Small intestine (tissue), 16 donors: ENCODE measurements at places on chromosomes 3 and 15.

DNA sequence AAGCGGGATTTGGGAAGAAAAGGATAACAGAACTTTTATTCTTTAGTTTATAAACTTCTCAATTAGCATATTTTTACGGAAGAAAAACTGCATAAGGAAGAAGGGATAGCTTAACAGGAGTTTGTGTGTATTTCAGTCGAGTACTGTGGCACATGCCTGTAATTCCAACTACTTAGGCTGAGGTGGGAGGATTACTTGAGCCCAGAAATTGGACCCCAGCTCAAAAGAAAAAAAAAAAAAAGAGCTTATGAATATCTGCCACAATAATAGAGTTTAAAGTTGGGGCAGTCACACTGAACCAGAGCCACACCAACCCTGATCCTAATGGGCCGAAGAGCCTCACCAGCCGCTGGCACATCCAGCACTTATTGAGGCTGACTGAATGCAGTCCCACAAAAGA lies 31.1 kb downstream of the CHAC1 start:
- DNase-seq: no peak

DNA sequence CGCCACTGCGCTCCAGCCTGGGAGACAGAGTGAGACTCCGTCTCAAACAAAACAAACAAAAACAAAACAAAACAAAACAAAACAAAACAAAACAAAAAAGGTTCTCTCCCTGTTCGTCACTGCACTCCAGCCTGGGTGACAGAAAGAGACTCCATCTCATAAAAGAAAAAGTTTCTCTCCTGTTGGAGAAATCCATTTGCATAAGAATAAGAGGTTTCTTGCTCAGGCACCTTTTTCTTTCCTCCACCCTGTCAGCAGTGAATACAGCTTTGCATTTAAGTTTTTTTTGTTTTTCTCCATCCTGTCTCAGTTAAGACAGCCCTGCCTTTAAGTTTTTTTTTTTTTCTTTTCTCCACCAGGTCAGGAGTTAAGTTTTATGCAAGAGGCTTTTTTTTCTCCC lies 109.5 kb downstream of the DPH6 start:
- no peak for DNase-seq

DNA sequence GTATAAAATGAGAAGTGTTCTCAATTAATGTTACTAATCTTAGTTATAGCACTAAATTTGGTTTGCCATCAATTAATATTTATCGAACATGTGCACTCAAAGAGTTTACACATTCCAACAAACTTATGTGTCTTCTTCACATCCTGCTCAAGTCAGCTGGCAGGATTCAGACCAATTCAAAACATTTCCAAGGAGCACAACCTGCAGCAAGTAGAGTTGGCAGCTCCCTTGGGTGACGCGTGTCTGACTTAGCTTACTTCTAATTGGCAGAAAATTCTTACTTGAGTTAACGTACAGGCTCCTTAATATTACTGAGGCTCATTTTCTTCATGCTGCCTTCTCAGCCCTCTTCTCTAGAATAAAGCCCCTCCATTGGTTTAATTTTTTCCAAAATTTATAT lies 110.4 kb upstream of the PFN2 start:
- no peak for DNase-seq

GRCh38 chr15:62549345-62549970 lies 384.4 kb upstream of the C2CD4B start:
- peak; percentile 60 for DNase-seq

DNA sequence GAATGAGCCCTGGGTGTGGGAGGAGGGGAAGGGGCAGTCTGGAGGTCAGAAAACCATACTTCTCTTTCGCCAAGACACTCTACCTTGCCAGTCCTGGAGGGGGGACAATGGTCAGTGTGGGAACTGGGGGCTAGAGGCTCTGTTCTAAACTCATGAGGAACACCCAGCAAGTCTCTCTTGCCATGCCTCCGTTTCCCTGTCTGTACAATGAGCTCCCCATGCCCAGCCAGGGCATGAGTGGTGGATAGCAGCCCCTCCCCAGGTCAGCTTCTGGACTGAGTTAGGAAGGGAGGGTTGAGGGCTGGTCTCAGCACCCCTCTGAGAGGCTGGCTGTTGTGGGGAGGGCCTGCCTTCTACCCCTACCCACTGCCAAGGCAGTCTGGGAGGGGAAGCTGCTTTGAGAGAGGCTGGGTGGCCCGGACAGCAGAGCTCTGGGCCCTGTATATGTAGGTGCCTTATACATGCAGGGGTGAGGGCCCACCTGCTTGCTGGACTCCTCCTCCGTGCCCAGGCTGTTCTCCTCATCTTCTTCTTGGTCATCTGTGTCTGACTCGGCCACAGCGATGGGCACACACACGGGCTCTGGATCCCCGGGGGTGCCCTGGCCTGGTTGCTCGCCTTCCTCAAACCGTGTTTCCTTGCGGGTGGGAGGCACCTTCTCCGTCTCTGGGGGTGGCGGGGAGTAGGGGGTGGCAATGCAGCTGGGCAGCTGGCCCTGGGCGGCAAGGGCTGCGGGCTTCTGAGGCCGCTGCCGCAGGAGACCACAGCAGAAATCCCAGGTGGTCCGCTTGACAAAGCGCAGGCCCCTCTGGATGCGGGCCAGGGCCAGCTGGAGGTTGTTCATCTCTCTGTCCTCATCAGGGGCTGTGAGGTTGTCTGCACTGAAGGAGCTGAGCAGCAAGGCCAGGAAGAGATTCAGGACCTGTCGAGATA lies 68.8 kb downstream of the SCN5A start:
- DNase-seq: no peak

GRCh38 chr15:99719096-99719541 lies 14.1 kb downstream of the LYSMD4 start:
- no peak for DNase-seq

DNA sequence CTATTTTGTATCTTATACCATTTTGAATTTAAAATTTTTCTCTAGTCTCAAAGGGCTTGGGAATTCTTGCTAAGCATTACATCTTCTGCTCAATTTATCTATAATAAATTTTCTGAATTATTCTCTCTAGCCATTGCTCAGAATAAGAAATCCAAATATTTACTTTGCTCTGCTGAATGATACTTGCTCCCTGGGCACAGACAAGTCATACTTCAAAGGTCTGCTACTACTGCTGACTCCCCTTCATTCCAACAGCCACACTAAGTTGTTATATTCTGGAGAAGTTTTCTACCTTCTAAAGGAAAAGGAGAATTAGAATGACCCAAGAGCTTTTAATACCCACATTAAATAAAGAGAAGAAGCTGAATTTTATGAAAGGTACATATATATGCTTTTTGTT lies 460.3 kb upstream of the ZNF717 start:
- DNase-seq: no peak

DNA sequence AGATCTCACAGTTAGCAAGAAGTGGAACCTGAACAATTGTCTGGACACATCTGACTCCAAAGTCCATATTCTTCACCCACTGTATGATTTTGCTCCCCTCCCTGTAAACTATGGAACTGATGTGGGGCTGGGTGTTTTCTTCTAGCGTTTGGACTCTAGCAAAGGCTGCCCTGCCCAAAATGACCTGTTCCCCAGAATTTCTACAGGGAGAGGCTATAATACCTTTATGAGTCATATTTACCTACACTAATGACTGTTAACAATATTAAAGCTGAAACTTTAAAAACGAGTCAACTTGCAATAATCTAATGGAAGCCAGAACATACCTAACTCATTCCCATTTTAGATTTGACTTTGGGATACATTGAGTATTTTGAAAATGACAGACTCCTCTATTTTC lies 531.2 kb upstream of the CFAP20DC start:
- peak; percentile 15 for DNase-seq

- no peak for DNase-seq
Measured at GRCh38 chr3:114680299-114680698, 386.5 kb downstream of the TIGIT start.

- DNase-seq: peak; percentile 26
Measured at GRCh38 chr3:195441992-195442572, 738 bp downstream of the ACAP2 start.

GRCh38 chr3:98806521-98806920 lies 43.4 kb downstream of the ST3GAL6 start:
- DNase-seq: no peak

DNA sequence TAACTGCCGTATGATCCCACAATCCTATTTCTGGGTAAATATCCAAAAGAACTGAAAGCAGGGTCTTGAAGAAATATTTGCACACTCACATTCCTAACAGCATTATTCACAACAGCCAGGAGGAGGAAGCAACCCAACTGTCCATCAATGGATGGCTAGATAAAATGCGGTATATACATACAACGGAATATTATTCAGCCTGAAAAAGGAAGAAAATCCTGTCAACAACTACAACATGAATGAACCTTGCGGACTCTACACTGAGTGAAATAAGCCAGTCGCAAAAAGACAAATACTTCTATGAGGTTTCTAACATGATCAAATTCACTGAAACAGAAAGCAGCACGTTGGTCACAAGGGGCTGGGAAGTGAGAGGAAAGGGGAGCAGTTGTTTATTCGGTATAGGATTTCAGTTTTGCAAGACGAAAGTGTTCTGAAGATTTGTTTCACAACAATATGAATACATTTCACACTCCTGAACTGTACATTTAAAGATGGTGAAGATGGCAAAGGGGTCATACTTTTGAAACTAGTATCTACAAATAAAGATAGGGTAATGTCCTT lies 6.2 kb downstream of the DLG1 start:
- DNase-seq: no peak

- no peak for DNase-seq
Measured at GRCh38 chr3:71753701-71754609, at the start of gene GPR27. GPR27 (plus strand) TSS chr3:71753855; CDS start chr3:71754050, 195 bp downstream.

DNA sequence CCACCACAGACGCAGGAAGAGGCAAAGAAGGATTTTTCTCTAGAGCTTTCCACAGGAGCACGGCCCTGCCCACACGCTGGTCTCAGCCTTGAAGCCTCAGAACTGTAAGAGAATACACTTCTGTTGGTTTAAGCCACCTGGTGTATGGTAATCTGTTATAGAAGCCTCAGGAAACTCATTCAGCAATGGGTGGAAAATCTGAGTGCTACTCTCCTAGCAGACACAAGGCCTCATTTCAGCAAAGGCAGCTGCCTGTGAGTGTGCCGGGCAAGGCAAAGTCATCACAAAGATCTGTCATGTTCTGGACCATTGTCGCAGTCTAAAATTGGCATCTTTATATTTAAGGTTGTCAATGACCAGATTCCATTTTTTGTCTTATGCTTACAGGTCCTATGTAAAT lies 31.0 kb downstream of the ATP10A start:
- no peak for DNase-seq

DNA sequence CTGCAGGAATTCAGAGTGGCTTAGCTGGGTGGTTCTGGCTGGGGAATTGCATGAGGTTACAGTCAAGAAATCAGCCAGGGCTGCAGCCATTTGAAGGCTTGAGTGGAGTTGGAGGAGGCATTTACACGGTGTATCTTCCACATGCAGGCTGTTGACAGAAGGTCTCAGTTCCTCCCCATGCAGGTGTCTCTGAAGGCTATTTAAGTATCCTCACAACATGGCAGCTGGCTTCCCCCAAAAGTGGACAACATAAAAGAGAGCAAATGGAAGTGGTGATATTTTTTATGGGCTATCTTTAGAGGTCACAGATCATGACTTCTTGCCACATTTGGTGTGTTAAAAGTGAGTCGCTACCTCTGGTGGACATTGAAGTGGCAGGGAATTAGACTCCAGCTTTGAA lies 60.1 kb upstream of the SPRED1 start:
- no peak for DNase-seq

- no peak for DNase-seq
Measured at GRCh38 chr3:172622156-172622555, 88.7 kb downstream of the NCEH1 start.
